ENCODE measurements at places on chromosomes 6 and 20.

GRCh38 chr6:109381747-109382575 lies at the start of gene CD164:
TSS of gene CD164 (minus strand) at chr6:109382467. CDS start at chr6:109382378, 89 bp downstream.
- DNase-seq: peak; percentile 84

- no peak for DNase-seq
Observed at GRCh38 chr6:126252154-126252553, 87.8 kb upstream of the CENPW start.

GRCh38 chr6:51213811-51214210 lies 395.1 kb downstream of the TFAP2B start:
- peak; percentile 60 for DNase-seq

- no peak for DNase-seq
Observed at GRCh38 chr6:11149551-11149950, 38.0 kb upstream of the ERVFRD-1 start.

DNA sequence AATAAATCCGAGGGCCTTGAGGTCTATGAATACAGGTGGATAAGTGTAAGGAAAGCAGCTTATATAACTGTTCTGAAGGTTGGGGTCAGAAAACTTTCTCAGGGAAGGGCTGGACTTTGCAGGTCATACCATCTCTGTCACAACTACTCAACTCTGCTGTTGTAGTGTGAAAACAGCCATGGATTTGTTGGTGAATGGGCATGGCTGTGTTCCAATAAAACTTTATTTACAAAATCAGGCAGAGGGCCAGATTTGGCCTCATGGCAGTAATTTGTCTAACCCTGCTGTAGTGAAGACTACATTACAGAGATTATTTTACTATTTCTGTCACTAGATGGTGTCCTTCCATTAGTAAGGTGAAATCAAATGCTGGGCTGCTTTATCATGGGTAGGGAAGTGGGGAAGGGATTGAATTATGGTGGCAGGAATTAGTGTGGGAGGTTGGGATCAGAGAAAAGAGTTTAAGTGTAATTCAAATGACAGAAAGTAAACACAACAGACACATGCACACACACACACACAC lies 409.6 kb upstream of the CHD6 start:
- DNase-seq: no peak

DNA sequence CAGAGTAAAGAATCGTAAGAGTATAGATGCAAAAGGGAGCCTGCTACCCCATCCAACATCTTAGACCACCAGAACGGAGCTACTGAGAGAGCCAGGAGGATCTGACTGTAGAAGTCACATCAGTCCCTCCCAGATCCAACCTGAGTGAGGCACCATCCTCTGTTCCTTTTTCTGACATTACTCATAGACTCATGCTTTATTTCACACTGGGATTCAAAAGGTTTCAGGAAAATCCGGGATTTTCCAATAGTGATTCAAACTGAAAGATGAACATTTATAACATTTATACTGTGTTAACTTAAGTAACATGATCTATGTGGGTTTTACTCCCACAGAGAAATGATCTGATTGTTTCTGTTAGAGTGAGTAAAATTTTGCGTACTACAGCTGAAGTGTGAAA lies 868.6 kb upstream of the GJE1 start:
- no peak for DNase-seq

DNA sequence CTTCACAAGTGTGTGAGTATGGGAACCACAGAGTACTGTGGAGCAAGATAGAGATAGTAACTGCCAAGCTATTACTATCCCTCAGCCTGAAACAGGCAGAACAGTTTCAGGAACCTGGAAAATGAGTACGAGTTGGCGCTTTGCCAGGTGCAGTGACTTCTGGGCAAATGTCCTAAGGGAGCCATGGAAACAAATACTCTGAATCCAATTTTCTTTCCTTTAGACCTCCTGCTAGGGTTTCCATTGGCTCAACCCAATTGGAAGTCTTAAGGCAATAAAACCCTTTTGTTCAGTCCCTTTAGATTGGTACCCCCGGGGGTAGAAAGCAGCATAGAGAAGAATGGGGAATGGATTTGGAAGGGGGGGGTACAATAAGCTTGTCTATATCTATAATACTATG lies 205.0 kb upstream of the EPHA7 start:
- no peak for DNase-seq

- DNase-seq: no peak
Observed at GRCh38 chr6:16716321-16716858, 44.9 kb downstream of the ATXN1 start.

GRCh38 chr6:160133441-160134336 lies 12.1 kb downstream of the SLC22A1 start:
- no peak for DNase-seq

GRCh38 chr6:42996513-42996912 lies 12.1 kb downstream of the PPP2R5D start:
- no peak for DNase-seq

- no peak for DNase-seq
Observed at GRCh38 chr6:33724102-33725023, 12.9 kb upstream of the UQCC2 start.
